NCI-H2081 (cell line): ENCODE measurements at places on chromosomes 13 and 19.
A peak's percentile ranks its signal among the peaks of the same experiment; 100 is the strongest.

DNA sequence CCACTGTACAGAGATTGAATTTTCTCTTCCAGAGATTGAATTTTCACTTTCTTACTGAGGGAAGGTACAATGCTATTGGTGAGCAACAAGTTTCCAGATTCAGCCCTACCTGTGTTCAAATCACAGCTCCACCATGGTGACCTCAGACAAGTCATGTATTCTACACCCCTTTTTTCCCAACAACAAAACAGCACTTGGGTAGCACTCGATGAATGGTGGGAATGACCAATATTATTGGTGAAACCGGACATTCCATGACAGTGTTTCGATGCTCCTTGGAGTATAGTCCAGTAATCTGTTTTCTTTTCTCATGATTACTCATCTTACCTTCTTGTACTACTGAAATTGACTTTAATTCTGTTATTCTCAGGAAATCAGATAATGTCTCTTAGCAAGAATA lies 266.2 kb upstream of the SOX21 start:
- no peak for DNase-seq

- DNase-seq: no peak
Measured at GRCh38 chr19:7419153-7419552, 69.7 kb downstream of the PEX11G start.

DNA sequence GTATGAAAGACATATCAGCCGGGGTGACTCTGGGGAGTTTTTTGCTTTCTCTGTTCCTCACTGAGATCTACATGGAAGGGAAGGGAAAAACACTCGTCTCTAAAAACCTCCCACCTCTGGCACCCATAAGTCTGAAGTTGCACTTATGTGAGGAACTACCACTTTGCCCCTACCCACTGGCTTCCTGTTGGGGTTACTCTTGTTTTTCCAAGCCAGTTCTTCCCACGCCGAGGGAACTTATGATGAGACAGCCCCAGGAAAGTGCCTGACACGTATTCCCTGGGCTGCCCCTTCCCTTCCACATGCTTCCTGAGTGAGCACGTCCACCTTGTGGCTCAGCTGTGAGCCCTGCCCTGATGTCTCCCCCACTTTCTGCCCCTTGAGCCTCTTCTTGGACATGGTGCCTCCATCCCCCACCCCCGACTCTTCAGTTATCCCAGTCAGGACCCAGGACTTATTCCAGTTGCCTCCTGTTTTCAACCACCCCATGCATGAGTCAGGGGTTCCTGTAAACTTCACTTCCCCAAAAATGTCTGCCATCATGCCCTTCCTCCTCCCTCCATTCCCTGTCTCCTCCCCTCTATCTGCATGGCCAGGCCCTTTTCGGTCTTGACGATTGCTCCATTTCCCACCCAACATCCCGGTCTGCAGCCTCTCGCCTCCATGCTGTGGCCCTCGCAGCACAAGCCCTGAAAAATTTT lies 5.1 kb upstream of the SIGLEC7 start:
- DNase-seq: no peak

GRCh38 chr13:32051156-32051555 lies 19.6 kb downstream of the FRY start:
- no peak for DNase-seq

- DNase-seq: no peak
Measured at GRCh38 chr19:14916848-14917247, 24.4 kb upstream of the OR7C2 start.

GRCh38 chr13:75897386-75897785 lies 261.3 kb downstream of the LMO7 start:
- no peak for DNase-seq

DNA sequence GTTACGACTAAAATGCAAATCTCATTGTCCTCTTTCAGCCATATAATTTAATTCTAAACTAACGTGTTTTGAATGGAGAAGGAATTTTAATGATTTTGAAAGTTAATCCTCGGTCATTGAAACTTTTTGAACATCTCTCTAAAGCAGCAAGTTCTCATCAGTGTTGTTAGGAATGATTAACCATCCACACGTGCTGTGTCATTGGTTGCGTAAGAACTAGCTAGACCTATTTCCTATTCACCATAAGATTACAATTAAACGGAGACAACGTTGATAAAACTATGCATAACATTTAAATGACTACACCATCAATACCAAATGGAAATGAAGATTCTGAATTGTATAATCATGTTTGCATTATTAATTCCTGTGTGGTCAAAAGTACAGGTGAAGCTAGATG lies 155.6 kb upstream of the IRS2 start:
- DNase-seq: no peak

GRCh38 chr19:49524812-49525455 lies 2.9 kb upstream of the RCN3 start:
- no peak for DNase-seq

GRCh38 chr19:14443632-14444216 lies 10.6 kb downstream of the PKN1 start:
- no peak for DNase-seq

DNA sequence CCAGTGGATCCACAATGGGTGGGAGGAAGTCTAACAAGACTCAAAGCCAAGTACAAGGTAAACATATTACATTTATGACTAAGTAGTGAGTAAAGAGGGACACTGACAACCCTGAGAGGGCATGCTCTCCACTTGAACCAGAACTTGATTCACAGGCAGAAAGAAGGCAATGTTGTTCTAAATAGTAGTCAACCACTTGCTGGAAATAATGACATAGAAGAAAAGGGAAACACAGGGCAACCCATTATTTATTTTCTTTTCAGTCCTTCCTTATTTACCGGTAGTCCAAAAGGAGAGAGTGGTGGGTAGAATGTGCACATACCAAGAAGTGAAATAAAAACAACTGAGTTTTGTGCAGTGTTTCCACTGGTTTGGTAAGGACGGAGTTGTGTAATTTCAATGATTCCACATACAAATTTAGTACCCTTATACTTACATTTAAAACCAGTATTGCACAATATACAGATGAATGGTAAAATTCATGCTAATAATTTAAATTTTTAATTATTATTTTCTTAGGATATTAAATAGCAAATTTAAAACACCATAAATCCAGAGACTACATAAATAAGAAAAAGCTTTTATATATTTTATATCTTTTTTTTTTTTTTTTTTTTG lies 65.9 kb downstream of the ENOX1 start:
- no peak for DNase-seq

DNA sequence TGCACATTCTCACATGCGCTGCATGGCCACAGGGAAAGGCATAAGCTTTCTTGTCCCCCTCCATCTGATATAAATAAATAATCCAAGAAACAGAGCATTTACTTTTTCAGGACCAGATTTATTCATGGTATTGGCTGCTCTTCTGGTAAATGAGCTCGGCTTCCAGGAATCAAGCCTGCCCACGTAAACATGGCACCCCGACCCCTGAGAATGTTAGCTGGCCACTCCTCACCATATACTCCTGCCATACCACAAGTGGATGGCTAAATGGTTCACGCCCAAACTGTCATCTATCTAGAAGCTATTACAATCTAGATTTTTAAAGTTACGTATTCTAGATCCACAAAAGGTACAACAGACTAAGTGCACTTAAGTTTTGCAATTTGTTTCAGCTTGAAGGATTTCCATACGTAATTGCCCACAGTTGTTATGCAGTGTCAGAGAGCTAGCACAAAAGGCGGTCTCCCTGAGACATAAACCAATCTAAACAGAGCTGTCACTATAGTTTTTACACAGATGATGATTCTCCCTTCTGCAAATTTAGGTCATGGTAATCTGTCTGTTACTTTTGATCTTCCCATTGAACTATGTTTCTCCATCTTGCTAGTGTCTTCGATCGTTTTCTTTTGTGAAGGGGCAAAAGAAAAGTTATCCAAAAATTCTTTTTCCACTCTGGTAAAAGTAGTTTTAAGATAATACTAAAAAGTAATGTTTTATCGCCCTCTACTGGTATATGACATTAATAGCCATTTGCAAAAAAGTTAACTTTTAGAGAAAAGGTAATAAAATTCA lies 16.2 kb upstream of the FOXO1 start:
- DNase-seq: no peak

GRCh38 chr19:11201791-11202190 lies 4.4 kb upstream of the KANK2 start:
- DNase-seq: no peak

DNA sequence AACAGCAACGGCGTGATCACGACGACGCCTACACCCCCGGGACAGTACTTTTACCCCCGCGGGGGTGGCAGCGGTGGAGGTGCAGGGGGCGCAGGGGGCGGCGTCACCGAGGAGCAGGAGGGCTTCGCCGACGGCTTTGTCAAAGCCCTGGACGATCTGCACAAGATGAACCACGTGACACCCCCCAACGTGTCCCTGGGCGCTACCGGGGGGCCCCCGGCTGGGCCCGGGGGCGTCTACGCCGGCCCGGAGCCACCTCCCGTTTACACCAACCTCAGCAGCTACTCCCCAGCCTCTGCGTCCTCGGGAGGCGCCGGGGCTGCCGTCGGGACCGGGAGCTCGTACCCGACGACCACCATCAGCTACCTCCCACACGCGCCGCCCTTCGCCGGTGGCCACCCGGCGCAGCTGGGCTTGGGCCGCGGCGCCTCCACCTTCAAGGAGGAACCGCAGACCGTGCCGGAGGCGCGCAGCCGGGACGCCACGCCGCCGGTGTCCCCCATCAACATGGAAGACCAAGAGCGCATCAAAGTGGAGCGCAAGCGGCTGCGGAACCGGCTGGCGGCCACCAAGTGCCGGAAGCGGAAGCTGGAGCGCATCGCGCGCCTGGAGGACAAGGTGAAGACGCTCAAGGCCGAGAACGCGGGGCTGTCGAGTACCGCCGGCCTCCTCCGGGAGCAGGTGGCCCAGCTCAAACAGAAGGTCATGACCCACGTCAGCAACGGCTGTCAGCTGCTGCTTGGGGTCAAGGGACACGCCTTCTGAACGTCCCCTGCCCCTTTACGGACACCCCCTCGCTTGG lies 966 bp downstream of the JUNB start:
- DNase-seq: peak; percentile 40

- DNase-seq: no peak
Measured at GRCh38 chr19:10848230-10848856, at the start of gene C19orf38. Gene C19orf38 (plus strand): TSS chr19:10848415. CDS start chr19:10848509, 94 bp downstream.

GRCh38 chr19:2291185-2291751 lies 9.3 kb upstream of the PEAK3 start:
- DNase-seq: peak; percentile 52

- DNase-seq: peak; percentile 21
Measured at GRCh38 chr13:40983725-40984667, 35.1 kb downstream of the ELF1 start.

DNA sequence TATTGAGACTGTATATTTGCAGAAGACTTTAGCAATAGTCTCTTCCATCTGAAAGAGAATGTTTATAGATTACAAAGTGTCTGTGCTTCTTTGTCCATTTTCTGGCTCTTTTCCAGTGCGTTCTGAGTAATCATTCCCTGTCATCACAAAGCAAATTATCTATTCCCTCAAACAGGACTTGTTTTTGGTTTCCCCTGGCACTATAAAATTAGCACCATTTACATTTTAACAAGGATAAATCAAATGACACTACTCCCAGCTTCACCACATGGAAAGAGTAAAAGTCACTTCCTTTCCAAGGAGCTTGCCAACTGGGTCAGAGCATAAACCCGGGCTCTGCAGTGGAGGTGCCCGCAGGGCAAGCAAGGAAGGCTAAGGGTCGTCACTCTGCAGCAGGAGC lies 88.1 kb downstream of the SHISA2 start:
- DNase-seq: peak; percentile 26

GRCh38 chr19:55259540-55260210 lies 858 bp upstream of the PPP6R1 start:
- DNase-seq: no peak

DNA sequence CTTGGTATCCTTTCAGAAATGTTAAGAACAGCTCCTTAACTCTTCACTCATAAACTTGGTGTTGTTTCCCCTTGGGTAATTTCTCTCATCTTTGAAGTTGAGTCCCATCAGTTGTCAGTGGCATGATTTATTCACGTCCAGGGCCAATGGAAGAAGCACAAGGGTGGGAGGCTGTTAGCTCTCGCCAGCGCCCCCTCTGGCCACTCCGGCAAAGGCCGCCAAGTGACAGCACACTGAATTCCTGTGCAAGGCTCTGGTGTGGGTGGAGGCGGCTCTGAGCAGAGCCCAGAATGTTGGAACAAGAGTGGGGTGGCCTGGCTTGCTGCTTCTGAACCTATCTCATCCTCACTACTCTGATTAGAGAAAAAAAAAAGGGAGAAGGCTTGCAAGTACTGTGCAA lies 13.1 kb upstream of the MEDAG start:
- no peak for DNase-seq

- no peak for DNase-seq
Measured at GRCh38 chr13:72599178-72599743, 128.2 kb downstream of the MZT1 start.

DNA sequence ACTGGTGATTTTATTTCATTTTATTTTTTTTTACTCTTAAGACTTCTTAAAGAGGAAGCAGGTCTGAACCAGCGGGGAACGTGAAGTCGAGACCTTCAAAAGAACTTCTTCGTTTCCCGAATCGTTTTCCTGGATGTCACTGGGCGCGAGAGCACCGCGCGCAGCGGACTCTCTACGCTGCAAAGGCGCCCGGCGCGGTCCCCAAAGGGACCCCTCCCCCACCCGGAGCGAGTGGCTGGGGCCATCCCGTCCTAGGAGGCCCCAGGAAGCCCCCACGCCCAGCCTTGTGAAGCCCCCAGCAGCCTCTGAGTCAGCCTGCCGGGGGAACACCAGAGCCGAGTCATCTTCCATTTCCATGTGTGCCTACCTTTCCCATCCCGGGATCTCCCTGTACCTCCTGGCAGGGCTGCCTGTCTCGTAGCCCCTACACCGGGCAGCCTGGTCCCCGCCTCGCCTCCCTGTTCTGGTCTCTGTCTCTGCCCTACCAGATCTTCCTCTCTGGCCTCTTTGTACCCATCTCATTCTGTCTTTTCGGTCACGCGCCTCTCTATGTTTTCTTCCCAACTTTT lies 608 bp downstream of the CD70 start:
- DNase-seq: no peak

- no peak for DNase-seq
Measured at GRCh38 chr13:32783067-32783466, 196.8 kb downstream of the PDS5B start.

- DNase-seq: no peak
Measured at GRCh38 chr19:29804493-29804892, 7.3 kb upstream of the CCNE1 start.

DNA sequence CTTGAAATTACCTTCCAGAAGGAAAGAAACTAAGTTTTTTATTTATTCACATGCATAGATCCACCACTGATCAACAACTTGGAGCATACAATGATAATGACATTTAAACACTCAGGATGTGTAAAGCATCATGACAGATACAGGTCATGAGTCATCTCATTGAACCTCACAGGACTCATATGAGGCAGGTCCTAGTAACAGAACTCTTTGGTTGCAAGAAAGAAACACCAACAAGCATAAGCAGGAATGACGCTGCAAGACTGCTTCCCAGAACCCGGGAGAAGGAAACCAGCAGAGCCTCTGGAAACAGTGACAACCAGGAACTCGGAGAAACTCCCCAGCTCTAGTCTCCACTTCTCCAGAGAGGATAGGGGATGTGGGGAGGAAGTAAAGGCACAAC lies 60.8 kb upstream of the IPO5 start:
- DNase-seq: no peak
